ENCODE measurements at places on chromosomes 5 and 9. TPM values are rescaled to one million over a fixed set of nuclear protein-coding genes. Genes with fewer than 3 reads are reported as not detected.

The SH3GL2 gene
- not detected for total RNA-seq

The SLC25A2 gene
- total RNA-seq = 0.24 TPM

- no peak for ATAC-seq
Measured at GRCh38 chr5:136350343-136350742, 15.0 kb downstream of the TRPC7 start.

The FOXI1 gene
- total RNA-seq = 0.16 TPM

- ATAC-seq = no peak
Measured at GRCh38 chr9:129306318-129306973, 128.4 kb upstream of the IER5L start.

DNA sequence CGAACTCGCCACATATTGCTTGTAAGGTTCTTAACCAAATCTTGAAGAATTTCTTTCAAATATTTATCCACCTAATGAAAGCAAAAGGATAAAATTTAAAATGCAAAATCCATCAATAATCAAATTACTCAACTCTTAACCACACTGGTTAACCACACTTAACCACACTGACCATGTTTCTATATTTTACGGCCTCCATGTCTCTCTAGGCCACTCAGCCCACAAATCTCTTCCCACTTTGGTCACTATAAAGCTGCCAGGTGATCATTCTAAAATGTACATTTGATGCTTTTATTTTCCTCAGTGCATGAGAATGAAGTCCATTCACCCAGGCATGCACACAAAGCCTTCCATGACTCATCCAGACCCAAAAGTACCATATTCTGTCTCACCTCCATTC lies 56.4 kb upstream of the OR2K2 start:
- ATAC-seq = no peak

The GFPT2 gene
- 1.1 TPM for total RNA-seq

The SURF2 gene
- 25.6 TPM for total RNA-seq

DNA sequence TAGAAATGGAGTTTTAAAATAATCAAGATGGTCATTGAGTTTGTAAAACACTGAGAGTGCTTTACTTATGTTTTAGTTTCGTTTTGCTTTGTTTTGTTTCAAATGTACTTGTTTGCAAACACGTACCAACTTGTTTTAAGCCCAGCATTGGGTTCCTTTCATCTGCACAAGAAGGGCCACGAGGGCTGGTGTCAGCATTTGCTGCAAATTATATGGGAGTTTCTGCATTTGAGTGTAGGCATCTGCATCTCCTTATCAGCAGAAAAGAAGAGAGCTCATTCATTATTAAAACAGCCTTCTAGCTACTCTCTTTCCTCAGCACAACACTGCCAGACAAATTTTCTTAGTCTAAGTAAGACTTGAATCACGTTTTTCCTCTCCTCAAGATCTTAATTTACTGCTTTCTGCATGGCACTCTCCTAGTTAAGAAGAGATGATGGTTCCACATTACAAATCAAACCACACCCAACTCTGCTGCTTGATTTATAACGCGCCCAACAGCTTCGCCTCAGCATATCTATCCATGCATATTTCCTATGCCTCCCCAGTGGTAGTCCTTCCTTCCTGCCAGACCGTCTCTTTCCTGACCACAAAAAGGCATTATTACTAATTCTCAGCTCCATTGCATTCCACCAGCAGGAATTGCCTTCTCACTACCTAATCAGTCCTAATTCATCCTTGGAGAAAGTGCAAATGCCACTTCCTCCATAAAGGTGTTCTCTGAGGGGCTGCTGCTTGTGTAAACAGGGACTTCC lies 95.2 kb upstream of the CAST start:
- ATAC-seq = no peak

GRCh38 chr5:168409591-168410458 lies 76.4 kb upstream of the RARS1 start:
- no peak for ATAC-seq

- ATAC-seq = peak; percentile 75
Measured at GRCh38 chr9:97529363-97530076, 28.1 kb downstream of the TMOD1 start.

GRCh38 chr9:75876999-75877640 lies 13.4 kb upstream of the PCSK5 start:
- no peak for ATAC-seq

- peak; percentile 54 for ATAC-seq
Measured at GRCh38 chr9:2816476-2817141, 27.3 kb downstream of the PUM3 start.

DNA sequence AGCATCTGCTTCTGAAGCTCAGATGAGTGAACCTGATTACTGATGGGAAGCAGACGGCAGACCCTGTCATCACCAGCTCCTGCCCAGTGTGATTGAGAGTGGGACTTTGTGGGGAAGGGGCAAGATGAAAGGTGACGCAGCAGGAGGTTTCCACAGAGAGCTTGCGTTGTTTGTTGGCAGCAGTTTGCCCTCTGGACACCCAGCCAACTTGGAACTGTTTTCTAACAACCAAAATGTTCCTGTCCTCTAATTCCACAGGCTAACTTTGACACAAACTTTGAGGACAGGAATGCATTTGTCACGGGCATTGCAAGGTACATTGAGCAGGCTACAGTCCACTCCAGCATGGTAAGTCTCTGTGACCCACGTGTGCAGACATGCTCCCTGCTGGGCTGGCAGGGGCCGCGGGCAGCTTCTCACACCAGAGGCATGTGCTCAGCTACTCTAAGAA lies 20.9 kb downstream of the CYFIP2 start:
- ATAC-seq = no peak

DNA sequence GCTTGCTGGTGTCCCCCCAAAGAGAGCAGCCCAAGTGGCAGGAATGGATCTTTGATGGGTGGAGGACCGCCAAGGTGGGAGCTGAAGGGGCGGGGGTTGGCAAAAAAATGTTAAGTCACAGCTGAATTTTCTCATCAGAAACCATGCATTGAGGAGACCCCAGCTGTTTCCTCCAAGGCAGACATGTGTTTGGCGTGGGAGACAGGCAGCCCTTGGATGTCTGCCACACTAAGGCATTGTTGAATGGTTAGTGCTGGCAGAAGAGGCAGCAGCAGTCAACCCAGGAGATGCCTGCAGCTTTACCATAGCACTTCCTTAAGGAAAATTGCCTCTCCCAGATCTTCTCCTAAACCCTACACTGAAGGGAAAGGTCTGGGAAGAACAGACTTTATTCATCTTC lies 394.9 kb upstream of the CD180 start:
- ATAC-seq = no peak

DNA sequence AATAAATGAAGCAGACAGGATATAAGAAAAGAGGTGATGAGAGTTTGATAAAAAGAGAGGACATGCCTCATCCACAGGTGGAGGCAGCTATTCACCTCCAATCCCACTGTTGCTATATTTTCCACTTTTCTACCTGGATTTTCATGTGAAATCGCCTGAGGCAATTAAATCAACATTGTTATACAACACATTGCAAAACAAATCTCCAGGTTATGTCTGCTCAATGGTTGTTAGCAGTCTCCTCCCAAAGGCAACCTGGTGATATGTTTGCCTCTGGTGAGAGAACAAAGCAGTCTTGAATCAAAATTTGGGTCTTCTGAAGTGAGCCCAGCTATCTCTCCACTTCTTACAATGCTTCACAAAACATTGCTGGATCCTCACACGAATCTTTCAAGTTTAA lies 30.0 kb downstream of the NREP start:
- ATAC-seq = no peak

DNA sequence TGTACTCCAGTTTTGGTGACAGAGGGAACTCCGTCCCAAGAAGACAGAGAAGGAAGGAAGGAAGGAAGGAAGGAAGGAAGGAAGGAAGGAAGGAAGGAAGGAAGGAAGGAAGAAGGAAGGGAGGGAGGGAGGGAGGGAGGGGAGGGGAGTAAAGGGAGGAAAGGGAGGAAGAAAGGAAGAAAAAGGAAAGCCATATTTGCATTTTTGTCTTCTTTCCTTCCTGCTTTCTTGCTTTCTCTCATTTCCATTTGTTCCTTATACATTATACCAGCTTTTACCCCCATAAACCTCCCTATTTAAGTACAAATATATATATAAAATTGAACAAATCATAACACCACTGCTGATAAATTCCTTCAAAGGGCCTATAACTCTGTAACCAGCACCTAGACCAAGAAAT lies 151.8 kb downstream of the SMC2 start:
- ATAC-seq = no peak

The FOXD4L3 gene
- total RNA-seq = not detected

DNA sequence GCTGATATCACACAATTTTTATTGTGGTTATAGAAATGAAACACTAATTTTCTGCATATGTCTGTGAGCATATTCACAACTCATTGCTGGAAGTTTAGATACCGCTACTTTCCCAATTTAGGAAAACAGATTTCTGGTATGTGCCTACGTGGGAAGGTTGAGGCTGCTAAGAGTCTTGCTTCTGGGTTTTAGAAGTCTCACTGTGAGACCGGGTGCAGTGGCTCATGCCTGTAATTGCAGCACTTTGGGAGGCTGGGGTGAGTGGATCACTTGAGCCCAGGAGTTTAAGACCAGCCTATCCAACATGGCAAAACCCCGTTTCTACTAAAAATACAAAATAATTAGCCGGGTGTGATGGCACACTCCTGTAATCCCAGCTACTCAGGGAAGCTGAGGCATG lies 39.6 kb downstream of the UBAP1 start:
- no peak for ATAC-seq

The KCNT1 gene
- not detected for total RNA-seq

GRCh38 chr9:117081641-117082317 lies 333.1 kb downstream of the ASTN2 start:
- ATAC-seq = no peak

The KIF4B gene
- total RNA-seq = not detected

- no peak for ATAC-seq
Measured at GRCh38 chr9:6692881-6693361, 47.4 kb upstream of the GLDC start.

The CFAP157 gene
- total RNA-seq = not detected

The LCN2 gene
- 525 TPM for total RNA-seq

DNA sequence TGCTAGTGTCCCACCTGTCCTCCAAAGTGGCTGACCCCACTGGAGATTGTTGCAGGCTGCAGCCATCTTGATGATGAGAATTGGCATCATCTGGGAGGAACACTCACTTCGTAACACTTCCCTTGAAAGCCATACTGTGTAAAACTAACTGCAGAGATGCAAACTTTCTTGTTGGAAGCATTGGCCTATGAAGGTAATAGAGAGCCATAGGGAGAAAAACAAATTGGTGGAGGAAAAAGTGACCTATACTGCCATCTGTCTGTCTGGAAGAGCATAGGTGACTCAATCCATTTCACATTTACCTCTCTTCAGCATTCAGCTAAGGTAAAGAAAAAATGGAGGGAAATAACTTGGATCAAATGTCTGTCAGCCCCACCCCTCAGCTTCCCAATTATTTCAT lies 473.4 kb downstream of the NTRK2 start:
- ATAC-seq = peak; percentile 71

The CER1 gene
- total RNA-seq = not detected

The NXNL2 gene
- not detected for total RNA-seq

DNA sequence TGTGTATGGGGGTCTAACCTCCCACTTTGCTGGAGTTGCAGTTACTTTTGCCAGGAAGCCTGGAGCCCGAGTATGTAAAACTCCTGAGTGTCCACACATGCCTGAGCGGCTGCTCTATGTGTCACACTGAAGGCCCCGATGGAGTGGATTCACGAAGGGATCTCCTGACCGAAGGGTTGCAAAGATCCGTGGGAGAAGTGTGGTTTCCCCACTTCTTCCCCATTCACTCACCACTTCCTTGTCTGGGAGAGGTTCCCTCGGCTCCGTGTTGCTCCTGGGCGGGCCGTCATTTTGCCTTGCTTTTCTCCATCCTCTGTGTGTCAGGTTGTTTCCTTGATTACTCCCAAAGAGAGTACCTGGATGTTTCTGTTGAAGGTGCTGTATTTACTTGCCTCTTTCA lies 16.2 kb upstream of the IL3 start:
- ATAC-seq = no peak

- ATAC-seq = no peak
Measured at GRCh38 chr5:181281984-181282316, 21.0 kb upstream of the TRIM52 start.

DNA sequence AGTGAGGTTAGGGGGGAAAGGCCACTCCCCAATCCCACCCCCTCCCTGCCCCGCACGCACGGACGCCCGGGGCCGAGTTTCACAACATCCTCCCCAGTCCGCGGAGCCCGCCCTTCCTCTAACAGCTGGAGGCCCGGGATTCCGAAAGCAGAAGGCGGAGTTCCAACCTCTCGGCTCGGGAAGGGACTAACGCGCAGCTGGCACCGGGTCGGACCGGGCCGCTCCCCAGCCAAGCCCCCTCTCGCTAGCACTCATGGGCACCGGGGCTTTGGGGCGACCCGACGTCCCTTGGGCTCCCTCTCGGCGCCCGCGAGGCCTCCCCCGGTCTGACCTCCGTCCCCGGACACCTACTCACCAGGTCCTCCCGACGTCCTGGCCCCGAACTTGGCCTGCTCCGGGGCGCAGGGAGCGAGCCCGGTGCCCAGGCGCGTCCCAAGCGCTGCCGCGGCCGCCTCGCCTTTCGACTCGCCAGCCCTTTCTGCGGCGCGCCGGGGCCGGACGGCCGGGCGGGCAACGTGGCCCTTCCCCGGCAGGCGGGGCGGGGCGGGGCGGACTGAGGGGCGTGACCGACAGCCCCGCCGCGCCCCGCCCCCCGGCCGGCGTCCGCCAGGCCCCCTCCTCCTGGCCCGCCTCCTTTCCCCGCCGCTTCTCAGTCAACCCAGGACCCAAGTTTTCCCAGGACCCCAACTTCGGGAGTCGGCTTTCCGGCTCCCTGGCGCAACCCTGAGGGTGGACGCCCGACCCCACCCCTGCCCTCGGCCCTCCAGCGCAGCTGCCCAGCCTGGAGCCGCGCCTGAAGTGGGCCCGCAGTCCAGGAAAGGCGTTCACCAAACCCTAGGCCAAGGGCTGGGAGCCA lies at the start of gene MGAT1:
TSS of gene MGAT1 (minus strand) at position 482 of the 856 bp plus-strand sequence. CDS start 9,835 bp downstream, outside the sequence.
- ATAC-seq = peak; percentile 81

- no peak for ATAC-seq
Measured at GRCh38 chr9:20729523-20729922, 45.5 kb downstream of the FOCAD start.

GRCh38 chr9:78848061-78848460 lies 551.1 kb downstream of the PSAT1 start:
- no peak for ATAC-seq

- ATAC-seq = no peak
Measured at GRCh38 chr5:113082547-113082905, 105.9 kb downstream of the DCP2 start.

DNA sequence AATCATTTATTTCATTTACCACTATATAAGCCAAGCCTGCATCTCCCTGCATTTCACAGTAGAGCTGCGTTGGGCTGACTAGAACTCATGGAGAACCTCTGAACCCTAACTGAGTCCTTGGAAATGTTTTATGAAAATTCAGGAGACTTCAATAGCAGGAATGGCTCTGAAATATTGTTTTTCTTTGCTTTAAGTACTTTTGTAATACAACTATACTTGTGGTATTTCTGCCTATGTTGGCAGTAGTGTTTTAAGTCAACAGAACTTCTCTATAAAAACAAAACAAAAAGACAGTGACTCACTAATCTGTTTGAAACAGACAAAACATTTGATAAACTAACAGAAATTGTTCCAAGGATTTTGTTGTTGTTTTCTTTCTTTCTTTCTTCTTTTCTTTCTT lies 489.2 kb upstream of the MEF2C start:
- ATAC-seq = no peak

- no peak for ATAC-seq
Measured at GRCh38 chr9:136393531-136393930, 6.4 kb downstream of the SNAPC4 start.

GRCh38 chr5:36945687-36946086 lies 69.1 kb downstream of the NIPBL start:
- no peak for ATAC-seq

The TMED7 gene
- total RNA-seq = 47.2 TPM
